HS-27A (cell line): ENCODE measurements at places on chromosomes 1 and 21.

- DNase-seq, result no peak
Measured at GRCh38 chr1:55048453-55049270, 9.3 kb downstream of the PCSK9 start.

- no peak for DNase-seq
Measured at GRCh38 chr1:214862421-214862820, 220.1 kb upstream of the KCNK2 start.

GRCh38 chr1:214833178-214833756 is 230.3 kb downstream of the CENPF start:
- no peak for DNase-seq

DNA sequence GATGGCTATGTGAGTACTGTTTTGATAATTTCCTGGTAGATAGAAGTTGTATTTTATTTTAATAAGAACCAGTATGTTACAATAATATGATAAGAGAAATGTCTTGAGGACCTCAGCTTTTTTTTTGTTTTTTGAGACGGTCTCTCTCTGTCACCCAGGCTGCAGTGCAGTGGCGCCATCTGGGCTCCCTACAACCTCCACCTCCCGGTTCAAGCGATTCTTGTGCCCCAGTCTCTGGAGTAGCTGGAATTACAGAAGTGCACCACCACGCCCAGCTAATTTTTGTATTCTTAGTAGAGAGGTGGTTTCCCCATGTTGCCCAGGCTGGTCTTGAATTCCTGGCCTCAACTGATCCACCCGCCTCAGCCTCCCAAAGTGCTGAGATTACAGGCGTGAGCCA is 968.1 kb upstream of the ADGRL4 start:
- DNase-seq, result no peak

DNA sequence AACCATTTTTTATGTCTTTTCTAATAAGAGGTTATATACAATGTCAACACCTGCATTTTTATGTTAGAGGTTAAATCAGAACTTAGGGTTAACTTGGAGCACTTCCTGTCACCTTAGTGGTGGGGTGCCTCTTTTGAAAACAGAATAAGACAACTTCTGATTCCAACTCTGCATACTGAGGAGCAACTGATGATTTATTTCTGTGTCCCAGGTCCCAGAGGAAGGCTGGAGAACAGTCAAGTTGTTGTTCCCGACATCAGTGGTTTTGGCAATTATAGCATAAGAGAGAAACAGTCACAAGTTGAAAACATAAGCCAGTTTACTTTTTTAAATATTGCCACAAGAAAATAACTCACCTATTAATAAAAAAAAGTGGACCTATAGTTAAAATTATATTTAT is 871.0 kb upstream of the ADAMTS5 start:
- no peak for DNase-seq

GRCh38 chr1:164518692-164519332 is 40.2 kb upstream of the PBX1 start:
- no peak for DNase-seq

DNA sequence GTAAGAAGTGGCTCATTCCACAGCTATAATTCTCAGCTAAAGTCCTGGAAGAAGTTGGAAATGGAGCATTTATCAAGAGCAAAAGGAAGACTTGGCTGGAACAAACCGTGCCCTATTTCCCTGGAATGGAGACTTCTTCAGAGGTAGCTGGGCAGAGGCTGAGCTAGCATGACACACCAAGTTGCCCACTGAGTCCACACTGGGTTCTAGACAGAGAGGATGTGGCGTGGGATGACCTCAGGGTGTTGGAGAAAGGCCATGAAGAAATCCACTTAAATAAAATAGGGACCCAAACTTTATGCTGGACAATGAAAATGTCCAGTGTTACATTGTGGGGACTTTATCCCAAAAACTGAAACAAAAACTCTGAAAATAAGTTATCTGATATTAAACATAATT is 116.2 kb downstream of the KCNJ6 start:
- DNase-seq, result no peak

- no peak for DNase-seq
Measured at GRCh38 chr1:19416145-19416544, 69.2 kb downstream of the CAPZB start.

DNA sequence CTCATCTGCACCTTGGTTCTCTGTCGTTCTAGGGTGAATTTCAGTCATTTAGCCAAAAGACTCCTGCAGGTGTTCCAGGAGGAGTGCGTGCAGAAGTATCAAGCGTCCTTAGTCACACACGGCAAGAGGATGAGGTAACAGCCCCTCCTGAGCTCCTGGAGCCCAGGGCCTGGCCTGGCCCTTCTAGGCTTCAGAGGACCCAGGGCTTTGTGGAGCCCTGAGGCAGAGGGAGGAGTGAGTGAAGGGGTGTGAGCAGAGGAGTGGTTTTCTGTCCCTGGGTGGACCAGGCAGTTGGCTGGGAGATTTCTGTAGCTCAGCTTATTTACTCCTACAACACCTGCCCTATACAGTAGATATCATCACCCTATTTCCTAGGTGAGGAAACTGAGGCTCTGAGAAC is 15.7 kb upstream of the RASSF5 start:
- DNase-seq, result no peak

DNA sequence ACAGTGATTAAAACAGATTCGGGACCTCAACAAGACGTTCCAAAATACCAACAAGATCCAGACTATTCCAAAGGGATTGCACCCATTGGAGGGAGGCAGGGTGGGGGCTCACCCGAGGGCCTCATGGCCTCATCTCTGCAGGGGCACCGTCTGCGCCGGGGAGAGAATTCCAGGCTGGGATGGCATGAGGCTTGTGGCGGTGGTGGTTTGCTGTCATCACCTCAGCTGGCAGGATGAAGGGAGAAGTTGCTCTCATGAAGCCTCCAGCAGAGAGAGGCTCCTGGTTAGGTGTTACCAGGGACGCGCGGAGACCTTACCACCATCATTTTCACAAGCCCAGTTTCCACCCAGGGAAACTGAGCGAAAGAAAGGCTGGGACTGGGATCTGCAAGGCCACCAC is 6.7 kb upstream of the PDPN start:
- no peak for DNase-seq

- no peak for DNase-seq
Measured at GRCh38 chr1:233509526-233509925, 104.4 kb upstream of the KCNK1 start.

- peak; percentile 92 for DNase-seq
Measured at GRCh38 chr1:91736715-91737615, 149.0 kb downstream of the TGFBR3 start.

DNA sequence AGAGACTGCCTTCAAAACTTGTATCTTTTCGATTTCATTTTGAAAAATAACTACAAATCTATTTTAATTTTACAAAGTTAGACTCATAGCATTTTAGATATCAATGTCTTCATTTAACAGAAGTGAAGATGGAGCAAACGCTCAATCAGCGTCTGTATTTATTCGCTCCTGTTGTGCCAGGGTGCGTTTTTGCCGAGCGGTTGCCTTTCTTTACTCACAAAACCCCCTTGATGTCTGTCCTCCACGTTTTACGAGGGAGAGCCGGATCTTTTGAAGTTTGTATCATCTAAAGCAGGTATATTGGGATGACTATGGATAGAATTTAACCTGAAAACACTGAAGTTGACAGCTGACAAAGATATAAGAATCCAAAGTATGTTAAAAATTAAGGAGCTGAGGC is 44.6 kb downstream of the MRPL39 start:
- DNase-seq, result no peak

- DNase-seq, result no peak
Measured at GRCh38 chr1:180930687-180931086, 18.0 kb downstream of the KIAA1614 start.

- DNase-seq, result no peak
Measured at GRCh38 chr1:55148676-55149075, 66.5 kb downstream of the USP24 start.

DNA sequence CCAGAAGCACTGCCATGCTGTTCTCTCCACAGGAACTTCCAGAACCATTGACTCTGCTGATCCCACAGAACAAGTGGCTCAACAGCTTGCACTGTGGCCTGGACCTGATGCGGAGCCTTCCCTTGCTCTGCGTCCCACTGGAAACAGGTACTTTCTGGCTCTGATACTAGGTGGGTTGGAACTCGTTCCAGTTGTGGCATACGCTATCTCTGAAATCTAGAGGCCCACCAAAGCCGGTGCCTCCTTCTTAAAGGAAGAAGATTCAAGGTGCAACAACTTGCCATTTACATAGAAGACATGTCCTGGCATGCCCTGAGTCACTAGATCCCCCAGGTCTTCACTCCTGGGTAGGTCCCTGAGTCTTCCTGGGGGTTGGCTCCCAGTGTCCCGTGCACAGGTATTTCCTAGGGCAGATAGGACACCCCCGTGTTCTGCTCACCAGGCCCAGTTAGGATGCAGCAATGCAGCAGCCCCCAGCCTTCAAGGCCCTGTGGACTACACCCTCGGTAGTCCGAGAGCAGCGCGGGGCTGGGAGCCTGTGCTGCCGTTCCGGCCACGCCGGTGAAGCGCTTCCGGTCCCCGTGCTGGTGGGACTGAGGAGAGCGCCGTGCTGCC is 10.8 kb upstream of the PCBP3 start:
- no peak for DNase-seq

DNA sequence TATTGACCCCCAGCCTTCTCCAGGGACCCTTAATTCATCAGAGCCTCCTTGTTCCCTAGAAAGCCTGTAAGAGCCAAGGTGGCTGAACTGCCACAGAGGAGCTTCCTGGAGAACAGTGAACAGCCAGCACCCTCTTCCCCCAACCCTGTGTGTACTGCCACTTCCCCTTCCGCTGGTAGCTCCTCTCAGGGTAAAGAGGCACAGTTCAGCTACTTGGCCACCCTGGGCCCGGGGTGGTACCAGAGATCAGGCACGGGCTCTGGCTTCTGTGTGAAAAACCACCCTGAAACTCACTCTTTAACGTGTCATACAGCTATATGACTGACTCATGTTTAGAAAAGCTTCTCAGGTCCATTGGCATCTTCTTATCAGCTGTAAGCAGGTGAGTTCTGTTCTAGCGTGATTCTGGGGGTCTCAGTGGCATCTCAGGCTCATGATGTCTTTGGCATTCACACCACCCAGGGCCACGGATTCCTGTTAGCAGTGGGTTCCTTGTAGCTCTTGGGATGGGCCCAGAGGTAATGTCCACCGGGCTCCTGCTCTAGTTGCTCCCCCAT is 22.4 kb downstream of the ARMH1 start:
- no peak for DNase-seq

- no peak for DNase-seq
Measured at GRCh38 chr21:37868446-37869295, 47.6 kb downstream of the KCNJ6 start.

GRCh38 chr1:12549460-12550349 is 68.3 kb downstream of the DHRS3 start:
- peak; percentile 73 for DNase-seq

DNA sequence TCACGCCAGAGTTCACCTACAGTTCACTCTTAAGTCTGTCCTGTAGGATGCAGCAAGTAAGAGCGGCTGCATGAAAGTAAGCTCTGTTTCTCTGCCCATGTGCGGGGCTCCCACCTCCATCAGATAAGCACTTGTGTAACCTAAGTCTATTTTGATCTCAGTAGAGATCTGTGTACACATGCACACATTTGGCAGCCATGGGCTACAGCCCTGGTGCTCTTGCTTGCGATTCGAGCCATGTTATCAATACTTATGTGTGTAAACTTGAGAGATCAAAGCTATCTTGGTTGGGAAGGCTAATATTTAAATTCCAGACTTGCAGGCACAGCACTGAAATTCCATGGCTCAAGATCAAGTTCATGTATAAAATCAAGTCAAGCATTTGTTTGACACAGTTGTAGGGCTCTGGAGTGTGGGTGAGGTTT is 244.7 kb upstream of the FGGY start:
- no peak for DNase-seq

DNA sequence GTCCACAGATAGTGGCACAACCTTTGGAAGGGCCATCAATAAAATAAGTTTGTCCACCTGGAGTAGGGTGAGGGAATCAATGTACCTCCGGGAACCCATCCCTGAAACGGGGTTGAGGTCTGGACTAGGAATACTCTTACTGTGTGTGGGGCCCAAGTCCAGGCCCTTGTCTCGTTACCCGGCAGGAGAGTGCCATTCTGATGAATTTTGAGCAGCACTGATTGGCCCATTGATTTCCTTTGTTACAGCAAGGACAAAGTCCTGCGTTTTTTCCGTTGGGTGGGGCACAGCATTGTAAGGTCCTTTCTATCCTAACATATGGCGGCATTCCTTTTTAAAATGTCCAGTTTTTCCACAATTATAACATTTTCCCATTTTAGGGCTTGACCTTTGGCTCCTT is 75.2 kb downstream of the AXDND1 start:
- no peak for DNase-seq

GRCh38 chr1:38867208-38867607 is 5.9 kb downstream of the MYCBP start:
- no peak for DNase-seq

- DNase-seq, result no peak
Measured at GRCh38 chr1:35656148-35656862, 15.0 kb upstream of the PSMB2 start.

GRCh38 chr1:20739225-20739624 is 6.7 kb upstream of the SH2D5 start:
- peak; percentile 36 for DNase-seq

DNA sequence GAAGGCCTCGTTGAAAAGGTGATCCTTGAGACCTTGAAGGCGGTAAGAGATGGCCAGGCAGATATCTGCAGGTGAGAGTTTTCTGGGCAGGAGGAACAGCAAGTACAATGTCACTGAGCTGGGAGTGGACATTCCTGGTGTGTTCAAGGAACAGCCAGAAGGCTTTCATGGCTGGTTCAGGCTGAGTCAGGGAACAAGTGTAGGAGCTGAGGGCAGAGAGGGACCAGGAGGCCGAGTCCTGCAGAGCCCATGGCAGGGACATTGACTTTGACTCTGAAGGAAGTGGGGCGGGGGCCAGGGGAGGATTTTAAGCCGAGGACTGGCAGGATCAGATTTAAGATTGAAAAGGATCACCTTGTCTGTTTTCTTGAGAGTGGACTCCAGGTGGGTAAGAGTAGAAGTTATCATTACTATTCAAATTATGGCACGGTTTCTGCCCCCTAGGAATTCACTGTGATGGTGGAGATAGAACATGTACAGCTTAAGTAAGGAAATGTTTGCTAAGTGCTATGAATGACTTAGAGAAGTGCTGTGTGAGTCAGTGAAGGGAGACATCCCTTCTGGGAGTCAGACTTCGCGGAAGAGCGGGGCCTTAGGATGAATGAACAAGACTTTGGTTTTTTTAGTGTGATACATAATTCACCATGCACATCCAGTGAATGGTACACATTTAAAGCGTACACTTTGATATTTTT is 202.3 kb downstream of the KIF26B start:
- no peak for DNase-seq

- DNase-seq, result no peak
Measured at GRCh38 chr21:40967771-40968170, 120.8 kb upstream of the DSCAM start.

DNA sequence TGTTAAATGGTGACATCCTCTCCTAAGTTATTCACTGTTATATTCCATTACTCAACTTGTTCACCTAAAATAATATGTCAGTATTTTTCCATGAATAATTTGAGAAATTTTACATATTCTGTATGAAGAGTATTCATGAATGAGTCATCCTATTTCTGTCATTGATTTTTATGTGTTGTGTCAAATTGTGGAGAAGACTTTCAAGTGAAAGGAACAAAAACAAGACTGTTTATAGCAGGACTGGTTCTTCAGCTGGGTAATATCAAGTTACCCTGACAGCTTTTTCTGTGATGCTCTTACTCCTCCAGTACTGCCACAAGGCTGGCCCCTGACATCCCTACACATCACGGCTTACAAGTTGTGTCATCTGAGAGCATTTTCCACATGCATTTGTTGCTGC is 847.7 kb downstream of the NCAM2 start:
- no peak for DNase-seq
